HS-27A (cell line): ENCODE measurements at places on chromosomes 2 and 18.

DNA sequence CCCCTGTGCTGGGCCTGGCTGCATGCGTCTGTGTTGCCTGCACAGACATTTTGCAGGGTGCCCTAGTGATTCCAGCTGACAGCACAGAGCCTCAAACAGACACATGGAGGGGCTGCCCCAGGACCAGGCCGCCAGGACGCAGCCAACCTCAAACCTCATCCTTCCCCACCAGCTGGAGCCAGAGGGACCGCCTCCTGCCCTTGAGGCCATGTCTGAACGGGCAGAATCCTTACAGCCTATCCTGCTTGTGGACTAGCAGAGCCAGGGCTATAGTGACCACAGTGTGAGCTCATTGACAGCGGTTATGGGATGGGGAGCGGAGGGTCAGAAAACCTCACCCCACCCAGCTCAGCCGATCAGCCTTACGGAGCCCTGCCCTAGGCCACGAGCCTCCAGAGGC, 22.4 kb downstream of the ODC1 start:
- DNase-seq: no peak

DNA sequence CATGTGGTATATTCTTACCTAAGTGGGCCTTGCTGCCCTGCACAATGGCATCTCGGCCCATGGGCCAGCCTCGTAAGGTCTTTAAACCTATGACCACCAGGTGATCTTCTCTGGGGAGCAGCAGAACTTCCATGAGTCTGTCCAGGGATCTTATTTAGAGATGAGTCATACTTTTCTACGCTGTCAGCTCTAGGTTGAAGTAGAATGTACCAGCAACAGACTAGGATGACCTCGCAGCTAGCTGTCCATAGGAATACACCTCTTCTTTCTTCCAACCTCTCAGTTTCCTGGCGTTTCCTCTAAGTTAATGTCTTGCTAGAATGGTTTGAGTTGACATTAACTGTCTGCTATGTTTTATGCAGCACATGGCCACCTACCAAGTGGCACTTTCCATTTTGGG, 15.6 kb upstream of the CXCR4 start:
- DNase-seq: no peak

- DNase-seq: no peak
Measured at GRCh38 chr2:216756435-216756834, 61.1 kb upstream of the IGFBP5 start.

DNA sequence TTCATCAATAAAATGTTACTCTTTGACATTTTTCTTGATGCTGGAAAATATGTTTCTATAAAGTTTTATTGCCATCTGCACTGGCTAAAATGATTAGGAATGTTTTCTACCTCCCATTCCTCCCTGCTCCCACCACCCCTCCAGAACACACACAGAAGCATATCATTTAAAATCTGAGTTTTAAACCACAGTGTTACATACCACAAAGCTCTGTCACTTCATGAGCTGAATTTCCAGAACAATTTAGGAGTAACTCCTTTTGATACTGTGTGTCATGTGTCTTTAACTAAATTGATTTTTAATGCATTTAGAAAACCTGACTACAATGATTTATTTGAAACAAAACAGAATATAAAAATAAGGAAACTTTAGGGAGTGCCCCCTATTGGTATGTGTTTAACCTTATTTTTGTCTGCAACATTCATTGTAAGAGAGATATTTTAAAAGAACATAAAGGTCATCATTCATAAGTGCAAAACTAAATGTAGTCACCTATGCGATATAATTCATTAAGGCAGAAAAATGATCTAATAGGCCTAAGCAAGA, 52.0 kb downstream of the FEZ2 start:
- no peak for DNase-seq

GRCh38 chr2:18896125-18896764, 306.9 kb upstream of the NT5C1B start:
- DNase-seq: no peak

DNA sequence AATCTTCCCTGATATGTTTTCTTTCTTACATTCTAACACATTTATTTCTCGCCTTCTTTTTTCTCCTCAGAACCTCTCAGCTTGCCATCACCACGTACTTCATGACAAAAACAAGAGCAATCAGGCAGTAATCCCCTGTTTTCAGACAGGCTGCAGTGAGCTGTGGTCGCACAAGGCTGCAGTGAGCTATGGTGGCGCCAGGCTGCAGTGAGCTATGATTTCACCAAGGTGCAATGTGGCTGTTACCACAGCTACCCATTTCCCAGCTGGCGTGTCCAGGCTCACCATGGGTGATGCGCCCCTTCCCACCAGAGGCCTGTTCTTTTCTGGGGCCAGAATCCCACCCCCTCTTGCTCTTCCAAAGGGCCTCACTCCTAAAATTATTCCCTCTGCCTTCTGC, 25.8 kb downstream of the TCF23 start:
- no peak for DNase-seq

GRCh38 chr2:64640153-64641044, 13.3 kb downstream of the SERTAD2 start:
- DNase-seq: no peak

DNA sequence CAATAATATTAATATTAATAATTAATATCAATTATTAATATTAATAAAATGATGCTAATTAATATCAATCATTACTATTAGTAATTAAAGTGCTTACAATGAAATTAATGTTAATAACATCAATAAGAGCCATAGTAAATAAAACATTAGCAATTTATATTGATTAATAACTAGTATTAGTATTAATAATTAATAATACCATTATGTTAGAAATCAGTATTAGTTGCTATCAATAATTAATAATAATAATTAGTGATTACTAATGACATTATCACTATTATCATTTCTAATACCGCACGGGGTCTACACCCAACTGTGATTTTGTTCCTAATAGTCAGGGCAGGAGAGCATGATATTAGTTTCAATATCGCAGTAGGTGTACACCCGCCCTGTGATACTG, 22.8 kb upstream of the AQP4 start:
- no peak for DNase-seq

- no peak for DNase-seq
Measured at GRCh38 chr2:113114224-113114945, 13.0 kb upstream of the IL1RN start.
